NCI-H187 (cell line): ENCODE measurements at places on chromosomes 11 and 22.

GRCh38 chr11:132245403-132246385 lies 875.3 kb downstream of the NTM start:
- no peak for DNase-seq

- DNase-seq, result no peak
Observed at GRCh38 chr11:104531894-104532293, 366.4 kb downstream of the CASP12 start.

GRCh38 chr11:57499413-57499982 lies 16.0 kb downstream of the SLC43A1 start:
- DNase-seq, result peak; percentile 30

DNA sequence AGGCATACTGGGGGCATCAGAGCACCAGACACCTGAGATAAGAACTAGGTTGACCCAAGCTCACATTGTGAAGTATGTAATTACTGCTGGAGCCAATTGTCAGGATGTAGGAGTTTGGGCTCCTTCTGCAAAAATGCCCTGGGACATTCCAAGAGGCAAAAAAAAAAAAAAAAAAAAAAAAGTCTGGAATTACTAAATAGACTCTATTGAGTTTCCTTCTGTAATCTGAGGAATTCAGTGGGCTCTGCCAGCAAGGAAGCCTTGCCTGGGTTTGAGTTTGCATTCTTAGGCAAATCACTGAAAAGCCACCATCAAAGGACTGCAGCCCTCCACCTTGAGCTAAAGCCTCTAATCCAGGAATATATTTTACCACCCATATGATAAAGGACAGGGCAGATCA lies 8.0 kb upstream of the CAVIN3 start:
- DNase-seq, result no peak

DNA sequence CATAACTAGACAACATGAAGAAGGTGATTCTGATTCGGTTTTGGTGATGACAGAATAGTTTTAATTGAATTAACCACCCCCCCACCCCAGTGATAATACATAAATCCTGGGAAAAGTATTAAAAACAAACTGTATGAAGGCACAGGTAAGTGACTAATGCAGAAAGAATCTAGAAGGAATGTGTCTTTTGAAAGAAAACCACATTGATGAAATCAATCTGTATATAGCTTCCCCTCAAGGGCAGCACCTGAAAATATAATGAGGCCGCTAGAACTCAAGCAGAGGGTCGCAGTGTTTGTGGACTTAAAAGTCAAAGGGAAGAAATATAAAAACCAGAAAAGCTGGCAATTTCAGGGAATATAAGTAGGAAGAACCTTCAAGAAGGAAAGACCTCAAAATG lies 580.5 kb upstream of the CHORDC1 start:
- DNase-seq, result no peak
